NCI-H1092 treated with DMSO at 0.1 percent for 48 hours (cell line): ENCODE measurements at places on chromosomes 3 and 15.
A peak's percentile ranks its signal among the peaks of the same experiment; 100 is the strongest.

GRCh38 chr3:138937690-138938055 lies 9.3 kb downstream of the FOXL2 start:
- DNase-seq, result no peak

- DNase-seq, result peak; percentile 67
Measured at GRCh38 chr15:51192521-51193280, 98.0 kb upstream of the TNFAIP8L3 start.

DNA sequence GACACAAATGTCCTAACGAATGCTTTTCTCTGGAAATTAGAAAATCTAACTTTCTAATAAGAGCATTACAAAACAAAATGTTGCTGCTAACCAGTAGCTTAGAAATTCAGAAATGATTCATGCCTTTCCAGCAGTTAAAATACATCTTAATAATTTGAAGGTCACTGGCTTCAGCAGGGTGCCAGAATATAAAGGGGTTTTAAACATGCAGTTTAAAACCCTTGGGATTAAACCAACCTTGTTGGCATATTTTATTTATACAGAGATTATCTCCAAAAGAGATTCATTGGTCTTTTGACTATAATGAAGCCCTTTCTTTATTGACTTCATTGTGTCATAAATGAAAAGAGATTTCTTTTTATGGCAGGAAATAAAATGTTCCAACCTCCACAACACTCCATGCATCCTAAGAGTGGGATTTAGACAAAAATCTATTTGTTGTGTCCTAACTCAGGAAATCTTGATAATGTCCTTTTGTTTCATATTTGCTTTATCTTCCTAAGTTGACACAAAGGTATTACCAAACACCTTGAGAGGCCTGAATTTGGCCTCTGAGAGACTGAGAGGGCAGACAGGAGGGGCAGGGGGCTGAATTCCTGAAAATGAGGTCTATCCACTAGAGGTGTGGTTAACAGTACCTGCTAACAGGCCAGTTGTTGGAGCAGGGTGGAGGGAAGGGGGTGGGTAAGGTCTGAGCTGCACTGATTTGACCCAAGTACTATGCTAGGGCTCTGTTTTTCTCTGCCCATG lies 124.4 kb downstream of the FEZF2 start:
- DNase-seq, result no peak

DNA sequence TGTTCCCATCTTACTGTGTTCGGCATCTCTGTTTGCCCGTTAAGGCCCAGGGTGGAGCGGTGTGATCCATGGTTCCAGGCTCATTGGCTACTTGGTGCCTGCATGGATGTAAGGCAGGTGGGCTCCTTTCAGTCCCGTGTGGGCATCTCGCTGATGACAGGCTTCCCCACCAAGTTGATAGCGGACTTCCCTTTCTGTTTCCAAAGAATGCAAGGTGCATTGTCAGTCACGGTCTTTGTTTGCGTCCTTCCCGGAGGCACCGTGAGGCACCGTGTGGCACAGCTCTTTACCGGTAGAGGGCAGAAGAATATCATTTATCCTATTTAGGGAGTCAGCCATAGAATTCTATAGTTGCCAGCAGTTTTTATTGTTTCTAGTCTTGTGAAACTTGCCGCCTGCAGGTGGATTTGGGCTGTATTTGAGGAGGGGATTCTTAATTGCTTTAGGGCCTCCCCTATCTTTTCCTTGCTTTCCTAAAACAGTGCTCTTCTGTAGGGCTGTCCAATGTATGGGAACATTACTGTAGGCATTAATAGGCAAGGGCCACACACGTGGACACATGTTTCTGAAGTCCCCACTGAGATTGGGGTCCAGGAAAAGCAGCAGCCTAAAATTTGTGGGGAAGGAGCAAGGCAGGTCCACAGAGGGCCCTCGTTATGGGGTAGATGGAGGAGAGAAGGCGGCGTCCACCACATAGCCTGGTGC lies 244.1 kb downstream of the SLCO3A1 start:
- peak; percentile 38 for DNase-seq

DNA sequence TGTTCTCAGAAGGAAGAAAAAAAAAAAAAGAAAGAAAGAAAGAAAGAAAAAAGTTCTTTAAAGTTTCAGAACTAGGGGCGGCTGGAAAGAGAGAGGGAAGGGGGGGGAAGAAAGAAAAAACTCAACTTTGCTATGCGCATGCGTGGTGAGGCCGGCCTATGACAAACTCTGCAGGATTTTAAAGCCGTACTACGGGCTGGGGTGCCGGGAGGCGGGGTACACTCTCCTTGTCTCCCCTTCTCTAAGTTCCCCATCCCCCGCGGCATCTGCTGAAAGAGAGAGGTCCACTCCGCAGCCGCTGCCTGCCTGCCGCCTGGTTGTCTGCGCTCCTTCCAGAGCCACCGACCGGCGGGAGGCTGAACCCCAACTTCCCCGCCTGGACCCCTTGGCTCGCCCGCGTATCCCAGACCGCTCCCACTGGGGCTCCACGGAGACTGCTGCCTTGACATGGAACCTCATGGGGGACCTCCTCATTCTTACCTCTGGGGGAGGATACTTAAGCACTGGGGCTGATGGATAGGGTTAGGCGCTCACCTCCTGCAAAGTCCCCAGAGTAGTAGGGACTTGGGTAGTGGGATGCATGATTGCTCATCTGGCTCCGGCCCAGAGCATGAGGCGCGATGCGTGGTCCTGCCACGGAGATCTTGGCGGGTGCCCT lies 1.4 kb upstream of the WNT5A start:
- no peak for DNase-seq

- no peak for DNase-seq
Measured at GRCh38 chr15:28037969-28038590, 61.0 kb downstream of the OCA2 start.

DNA sequence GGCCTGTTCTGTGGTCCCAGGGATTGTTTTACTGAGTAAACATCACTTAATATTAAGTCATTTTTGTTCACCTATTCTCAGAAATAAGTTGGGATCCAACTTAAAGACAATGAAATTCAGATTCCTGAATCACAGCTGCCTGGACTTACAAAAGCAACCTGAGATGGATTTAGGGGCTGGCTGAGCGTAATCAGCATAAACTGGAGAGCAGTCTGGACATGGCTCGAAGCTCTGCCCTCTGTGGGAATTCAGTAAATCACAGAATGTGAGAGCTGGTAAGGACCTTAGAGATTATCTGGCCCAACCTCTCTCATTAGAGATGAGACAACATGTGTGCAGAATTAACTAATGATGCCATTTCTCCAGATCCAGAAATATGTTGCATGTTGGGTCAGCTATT lies 23.7 kb downstream of the CCDC80 start:
- DNase-seq, result no peak

DNA sequence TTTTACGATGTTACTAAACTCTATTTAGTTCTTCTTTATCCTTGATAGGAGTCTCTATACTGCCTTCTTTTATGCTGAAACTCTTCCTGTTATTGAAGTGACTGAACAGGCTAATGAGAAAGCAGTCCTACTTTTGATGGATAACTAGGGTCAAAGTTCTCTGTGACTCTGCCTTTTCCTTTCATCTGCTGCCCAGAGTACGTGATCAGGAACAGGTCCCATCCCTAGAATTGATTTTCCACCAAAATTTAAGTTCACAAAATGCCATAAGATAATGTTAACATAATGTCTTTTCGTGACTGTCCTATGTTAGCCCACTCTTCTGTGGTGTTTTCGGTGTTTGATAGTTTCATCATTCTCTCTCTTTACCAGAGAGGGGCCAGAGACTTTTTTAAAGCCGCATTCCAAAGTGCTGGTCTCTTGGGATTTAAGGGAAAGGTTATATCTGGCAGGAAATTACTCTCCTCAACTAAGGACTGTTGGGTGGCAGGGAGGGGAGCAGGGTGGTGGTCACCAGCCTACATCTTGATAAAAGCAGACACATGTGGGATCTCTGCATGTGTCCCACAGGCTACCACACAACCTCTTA lies 50.3 kb upstream of the PLXND1 start:
- DNase-seq, result no peak

- DNase-seq, result no peak
Measured at GRCh38 chr3:80788914-80789313, 972.5 kb downstream of the GBE1 start.

DNA sequence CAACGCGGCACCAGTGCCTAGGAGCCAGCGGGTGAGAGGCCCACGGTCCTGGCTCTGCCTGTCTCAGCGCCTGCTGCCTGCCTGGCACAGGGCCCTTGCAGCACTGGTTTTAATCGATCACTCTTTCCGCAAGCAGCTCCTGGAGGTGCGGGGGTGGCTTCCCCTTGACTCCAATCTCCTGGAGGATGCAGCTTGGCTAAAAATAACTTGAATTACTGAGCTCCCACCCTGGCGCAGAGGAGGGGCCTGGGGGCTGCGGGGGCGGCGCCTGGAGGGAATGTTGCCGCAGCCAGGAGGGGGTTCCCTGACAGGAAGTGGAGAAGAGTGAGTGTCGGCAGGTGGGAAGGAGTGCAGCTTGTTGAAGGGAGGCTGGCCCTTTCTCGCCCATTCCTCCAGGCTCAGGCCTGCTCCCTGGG lies 9.9 kb upstream of the RPL29 start:
- peak; percentile 45 for DNase-seq

GRCh38 chr3:64368257-64369020 lies 143.2 kb upstream of the PRICKLE2 start:
- DNase-seq, result no peak

DNA sequence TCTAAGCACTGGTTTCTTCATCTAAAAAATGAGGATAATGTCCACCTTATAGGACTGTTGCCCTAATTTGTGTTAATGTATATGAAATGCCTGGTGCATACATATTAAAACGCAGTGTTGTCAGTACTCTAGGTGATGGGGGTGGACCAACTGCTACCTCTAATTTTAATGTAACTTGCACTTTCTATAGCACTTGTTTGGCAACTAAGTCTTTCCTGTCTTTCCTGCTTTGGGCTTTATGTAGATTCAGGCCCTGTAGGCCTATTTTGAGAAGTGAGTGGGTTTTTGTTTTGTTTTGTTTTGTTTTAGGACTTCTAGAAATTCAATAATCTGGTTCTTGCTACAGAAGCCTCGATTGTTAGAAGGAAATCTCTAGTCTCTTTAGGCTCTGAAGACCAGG lies 21.2 kb downstream of the SLC7A14 start:
- DNase-seq, result no peak

DNA sequence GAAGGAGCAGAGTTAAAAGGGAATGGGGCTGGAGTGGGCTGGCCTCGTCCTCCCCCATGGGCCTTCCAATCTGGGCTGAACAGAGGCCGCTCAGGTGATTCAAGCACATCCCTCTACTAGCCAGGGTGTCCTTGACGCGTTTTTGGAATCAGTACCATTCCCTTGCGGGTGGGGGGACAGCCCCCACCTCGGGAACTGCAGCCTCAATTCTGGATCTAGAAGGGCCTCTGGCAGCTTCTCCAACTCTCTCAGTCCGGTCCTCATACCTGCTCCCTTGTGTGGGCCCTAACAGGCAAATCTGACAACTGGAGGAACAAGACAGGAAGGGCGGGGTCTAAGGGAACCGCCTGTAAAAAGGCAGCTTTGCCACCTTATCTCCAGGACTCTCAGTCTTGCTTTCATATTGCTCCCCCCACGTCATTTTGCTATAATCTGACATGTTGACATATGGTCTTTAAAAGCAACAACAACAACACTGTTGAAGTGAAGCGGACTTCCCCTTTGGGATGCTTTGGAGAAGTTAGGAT lies 802 bp upstream of the CHRNB4 start:
- DNase-seq, result no peak

GRCh38 chr15:42593143-42593542 lies 17.7 kb downstream of the STARD9 start:
- DNase-seq, result no peak

DNA sequence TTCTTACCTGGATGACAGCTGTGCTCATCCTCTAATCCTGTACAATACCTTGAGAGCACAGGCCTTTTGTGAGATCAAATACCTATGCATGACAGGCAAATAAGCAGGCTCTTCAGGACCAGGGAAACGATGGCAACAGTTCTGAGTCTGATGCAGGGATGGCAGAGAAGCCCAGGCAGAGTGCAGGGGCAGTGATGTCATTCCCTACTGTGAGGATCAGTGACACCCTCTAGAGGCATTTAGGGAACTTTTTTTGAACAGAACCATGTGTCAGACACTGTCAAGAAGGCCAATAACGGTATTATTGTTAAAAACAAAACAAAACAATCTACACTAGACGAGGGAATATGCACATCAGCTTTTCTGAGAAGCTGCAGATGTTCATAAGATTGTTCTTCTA lies 314.8 kb upstream of the CTDSPL start:
- DNase-seq, result no peak

- DNase-seq, result peak; percentile 48
Measured at GRCh38 chr3:141000027-141000663, 51.0 kb upstream of the SPSB4 start.

DNA sequence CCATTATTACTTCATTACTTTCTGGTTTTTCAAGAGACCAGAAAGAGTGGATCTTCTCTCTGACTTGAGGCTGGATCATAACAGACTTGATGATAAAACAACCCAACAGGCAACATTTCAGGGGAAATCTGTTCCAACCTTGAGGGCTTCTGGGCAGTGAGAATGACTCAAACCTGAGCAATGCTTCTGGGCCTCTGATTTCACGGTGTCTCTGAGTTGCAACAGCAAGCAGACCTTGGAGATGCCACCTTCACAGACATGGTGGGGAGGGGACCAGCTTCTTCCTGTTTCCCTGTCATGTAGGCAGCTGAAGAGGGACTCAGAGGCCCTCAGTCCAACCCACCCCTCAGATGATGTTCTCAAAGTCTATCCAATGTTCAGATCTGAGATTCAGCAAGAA lies 104.0 kb downstream of the ABHD5 start:
- no peak for DNase-seq

GRCh38 chr15:91853948-91854638 lies 585 bp downstream of the SLCO3A1 start:
- DNase-seq, result peak; percentile 39

GRCh38 chr3:31748933-31749295 lies 216.2 kb downstream of the STT3B start:
- DNase-seq, result no peak

DNA sequence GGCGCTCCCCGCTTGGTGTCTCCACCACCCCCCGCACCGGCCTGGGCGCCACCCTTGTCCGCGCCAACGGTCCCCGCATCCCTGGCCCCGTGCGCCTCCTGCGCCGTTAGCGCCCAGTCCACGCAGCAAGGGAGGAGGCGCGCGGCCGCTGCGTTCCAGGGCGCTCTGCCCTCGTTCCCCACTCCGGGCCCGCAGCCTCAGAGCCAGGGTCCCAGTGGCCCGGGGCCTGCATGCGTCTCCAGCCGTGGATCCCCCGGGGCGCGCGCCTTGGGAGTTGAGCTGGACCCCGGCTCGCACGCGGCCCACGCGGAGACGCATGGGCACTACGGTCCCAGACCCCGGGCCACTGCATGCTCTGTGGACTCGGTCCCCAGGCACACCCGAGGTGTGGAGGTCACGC lies 7.4 kb upstream of the ITPKA start:
- DNase-seq, result no peak

GRCh38 chr3:177211503-177212277 lies 14.4 kb upstream of the TBL1XR1 start:
- peak; percentile 85 for DNase-seq

DNA sequence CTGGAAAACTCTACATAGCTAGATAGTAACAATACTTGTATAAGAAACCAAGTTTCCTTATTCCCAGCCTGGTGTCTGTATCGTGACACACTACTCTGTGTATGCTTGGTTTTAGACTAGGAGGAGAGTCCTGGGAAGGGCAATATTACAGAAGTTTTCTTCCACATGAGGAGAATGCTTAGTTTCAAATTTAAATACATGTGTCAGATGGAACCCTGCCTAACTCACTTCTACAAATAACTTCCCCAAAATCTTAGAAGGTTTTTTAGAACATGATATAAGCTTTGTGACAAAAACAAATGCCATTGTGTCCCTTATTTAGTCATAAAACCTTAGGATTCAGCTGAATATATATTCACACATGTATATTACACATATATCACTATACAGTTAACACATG lies 7.2 kb upstream of the IL20RB start:
- no peak for DNase-seq

- DNase-seq, result no peak
Measured at GRCh38 chr3:121436074-121436473, 109.7 kb downstream of the POLQ start.
